Natural killer cell treated with Interleukin-12 subunit alpha and Interleukin-12 subunit beta and Interleukin-15 and Interleukin-18, amount 100 ng/mL, for 72 hours (primary cell): ENCODE measurements at places on chromosomes 6 and 20. TPM values are rescaled to one million over a fixed set of nuclear protein-coding genes. Genes with fewer than 3 reads are reported as not detected.

The SLC44A4 gene
- total RNA-seq: not detected

The ACTL10 gene
- 4.3 TPM for total RNA-seq

The EEF1A2 gene
- total RNA-seq: 3.1 TPM

The MGME1 gene
- 30.3 TPM for total RNA-seq

The HLA-DRB5 gene
- total RNA-seq: 15.9 TPM

The TP53TG5 gene
- total RNA-seq: not detected

The OTOR gene
- total RNA-seq: not detected

The TBPL1 gene
- total RNA-seq: 46.6 TPM

The BTBD3 gene
- total RNA-seq: 4.7 TPM

The SMPDL3A gene
- 3.4 TPM for total RNA-seq

DNA sequence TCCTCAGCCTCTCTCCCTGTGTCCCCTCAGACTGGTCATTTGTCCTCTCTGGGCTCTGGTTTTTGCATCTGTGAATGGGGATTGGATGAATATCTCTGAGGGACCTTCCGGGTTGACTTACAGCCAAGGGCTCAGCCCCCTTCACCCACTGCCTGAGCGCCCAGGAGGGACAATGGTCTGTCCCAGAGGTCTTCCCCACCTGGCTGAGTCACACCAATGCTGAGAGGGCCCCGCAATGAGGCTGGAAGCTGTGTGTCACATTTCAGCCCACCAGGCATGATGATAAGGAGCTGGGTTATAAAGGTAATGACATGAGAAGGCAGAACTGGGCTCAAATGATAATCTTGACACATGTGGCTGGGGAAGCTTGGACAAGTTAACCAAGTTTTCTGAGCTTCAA, 70.5 kb downstream of the TOX2 start:
- peak overlapping the region; percentile 89 for H3K27ac ChIP-seq
- no peak for DNase-seq
- H3K4me1 ChIP-seq: peaks cover 48% of the 10 kb centered on the region
- peaks cover 4% of the 10 kb centered on the region for H3K36me3 ChIP-seq

- H3K36me3 ChIP-seq: no peaks in the 10 kb centered on the region
- DNase-seq: no peak
- no peak overlapping the region for H3K27ac ChIP-seq
- no peak overlapping the region for H3K4me3 ChIP-seq
- H3K4me1 ChIP-seq: peaks cover 24% of the 10 kb centered on the region
- H3K27me3 ChIP-seq: no peaks in the 10 kb centered on the region
These were observed 364.5 kb upstream of the JARID2 start for GRCh38 chr6:14881398-14881797.

DNA sequence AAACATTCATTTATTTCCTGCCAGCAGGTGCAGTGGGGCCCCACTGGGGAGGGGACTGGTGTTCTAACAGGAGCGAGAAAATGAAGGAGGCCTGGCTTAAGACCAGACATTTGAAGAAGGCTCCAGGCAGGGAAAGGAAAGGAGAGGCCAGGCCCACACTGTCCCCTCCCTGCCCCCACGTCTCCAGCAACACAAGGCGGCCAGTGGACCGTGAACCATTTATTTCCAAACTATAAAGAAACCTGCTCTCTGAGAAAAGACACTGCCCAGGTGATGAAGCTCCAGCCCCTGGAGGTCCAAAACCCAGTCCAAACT, 41.4 kb upstream of the CDH22 start:
- H3K4me3 ChIP-seq: no peak overlapping the region
- DNase-seq: no peak
- no peak overlapping the region for H3K27ac ChIP-seq
- H3K27me3 ChIP-seq: no peaks in the 10 kb centered on the region

DNA sequence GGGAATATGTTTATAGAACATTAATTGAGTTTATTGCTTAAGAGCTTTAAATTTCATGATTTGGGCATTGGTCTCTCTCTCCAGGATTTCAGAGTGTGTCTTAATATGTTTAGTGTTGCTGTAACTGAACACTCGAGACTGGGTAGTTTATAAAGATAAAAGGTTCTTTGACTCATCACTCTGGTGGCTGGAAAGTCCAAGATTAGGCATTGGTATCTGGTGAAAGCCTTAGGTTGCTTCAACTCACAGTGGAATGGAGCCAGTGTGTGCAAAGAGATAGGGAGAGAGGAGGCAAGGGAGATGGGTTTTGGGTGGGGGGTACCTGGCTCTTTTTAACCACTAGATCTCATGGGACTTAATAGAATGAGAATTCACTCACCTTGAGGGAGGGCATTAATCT, 35.6 kb upstream of the DTNBP1 start:
- H3K27me3 ChIP-seq: no peaks in the 10 kb centered on the region
- H3K36me3 ChIP-seq: peaks cover 3% of the 10 kb centered on the region
- H3K4me1 ChIP-seq: no peaks in the 10 kb centered on the region
- no peak overlapping the region for H3K27ac ChIP-seq
- DNase-seq: no peak
- H3K4me3 ChIP-seq: no peak overlapping the region

GRCh38 chr20:53872081-53872541, 198.3 kb downstream of the BCAS1 start:
- no peak for DNase-seq
- H3K27me3 ChIP-seq: no peaks in the 10 kb centered on the region
- peaks cover 41% of the 10 kb centered on the region for H3K4me1 ChIP-seq

DNA sequence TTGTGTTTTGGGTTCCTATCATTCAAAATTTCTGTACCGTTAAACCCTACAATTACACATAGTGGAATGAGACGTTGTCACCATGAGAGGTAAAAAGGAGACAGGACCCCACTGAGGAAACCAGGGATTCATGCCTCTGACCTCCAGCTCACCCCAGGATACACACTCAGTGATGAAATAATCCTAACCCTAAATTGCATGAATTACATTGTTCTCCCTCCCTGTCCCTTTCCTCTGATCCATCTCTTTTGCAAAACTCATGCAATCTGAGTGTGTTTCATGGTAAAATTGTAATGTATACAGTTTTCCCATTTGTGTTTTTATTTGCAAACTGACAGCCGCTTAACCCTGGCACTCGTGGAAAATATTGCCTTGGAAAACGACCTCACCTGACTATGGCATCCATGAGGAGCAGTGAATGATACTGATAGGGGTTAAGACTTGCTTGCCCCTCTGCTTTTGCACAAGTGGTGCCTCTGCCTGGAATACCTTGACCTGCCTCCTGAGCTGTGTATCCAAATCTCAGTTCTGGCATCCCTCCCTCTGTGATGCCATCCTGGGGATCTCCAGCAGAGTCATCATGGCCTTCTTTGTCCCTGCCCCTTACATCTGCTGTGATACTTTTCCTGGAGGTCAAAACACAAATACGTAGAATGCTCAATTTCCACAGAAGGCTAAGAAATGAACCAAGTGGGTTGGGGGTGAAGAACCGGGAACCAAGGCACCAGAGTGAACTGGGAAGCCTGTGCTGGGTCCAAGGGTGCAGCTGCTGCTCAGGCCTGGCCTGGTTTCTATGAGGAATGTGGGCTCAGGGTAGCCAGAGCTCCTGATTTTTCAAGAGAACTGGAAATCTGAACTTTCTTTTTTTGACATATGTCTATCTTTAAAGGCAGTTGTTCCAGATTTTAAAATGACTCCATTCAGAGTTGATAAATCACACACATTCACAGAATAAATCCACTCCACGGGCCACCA, 211.6 kb upstream of the ZNF217 start:
- H3K27ac ChIP-seq: no peak overlapping the region
- no peaks in the 10 kb centered on the region for H3K27me3 ChIP-seq
- no peak overlapping the region for H3K4me3 ChIP-seq
- H3K36me3 ChIP-seq: no peaks in the 10 kb centered on the region

- H3K4me3 ChIP-seq: no peak overlapping the region
- peaks cover 13% of the 10 kb centered on the region for H3K27me3 ChIP-seq
- DNase-seq: no peak
- no peaks in the 10 kb centered on the region for H3K4me1 ChIP-seq
These were observed 32.6 kb upstream of the APCDD1L start for GRCh38 chr20:58547623-58548475.

DNA sequence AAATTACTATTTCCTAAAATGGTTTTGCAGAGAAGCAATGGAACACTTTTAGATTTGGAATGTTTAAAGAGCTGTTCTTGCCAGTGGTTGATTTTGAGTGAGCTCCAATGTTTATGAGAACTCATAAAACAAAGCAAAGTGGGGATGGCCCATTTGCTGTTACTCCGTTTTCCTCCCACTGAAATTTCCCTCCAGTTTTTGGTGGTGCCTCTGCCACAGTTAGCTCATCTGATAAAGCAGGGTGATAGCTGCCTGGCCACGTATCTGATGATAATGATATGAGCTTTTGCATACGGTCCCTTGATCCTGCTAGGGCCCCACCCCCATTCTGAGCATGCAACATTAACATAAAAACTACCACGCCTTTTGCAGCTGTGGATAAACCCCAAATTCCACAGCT, 10.4 kb downstream of the CD83 start:
- H3K4me1 ChIP-seq: peaks cover 63% of the 10 kb centered on the region
- no peak overlapping the region for H3K4me3 ChIP-seq
- DNase-seq: no peak
- H3K36me3 ChIP-seq: peaks cover 17% of the 10 kb centered on the region

DNA sequence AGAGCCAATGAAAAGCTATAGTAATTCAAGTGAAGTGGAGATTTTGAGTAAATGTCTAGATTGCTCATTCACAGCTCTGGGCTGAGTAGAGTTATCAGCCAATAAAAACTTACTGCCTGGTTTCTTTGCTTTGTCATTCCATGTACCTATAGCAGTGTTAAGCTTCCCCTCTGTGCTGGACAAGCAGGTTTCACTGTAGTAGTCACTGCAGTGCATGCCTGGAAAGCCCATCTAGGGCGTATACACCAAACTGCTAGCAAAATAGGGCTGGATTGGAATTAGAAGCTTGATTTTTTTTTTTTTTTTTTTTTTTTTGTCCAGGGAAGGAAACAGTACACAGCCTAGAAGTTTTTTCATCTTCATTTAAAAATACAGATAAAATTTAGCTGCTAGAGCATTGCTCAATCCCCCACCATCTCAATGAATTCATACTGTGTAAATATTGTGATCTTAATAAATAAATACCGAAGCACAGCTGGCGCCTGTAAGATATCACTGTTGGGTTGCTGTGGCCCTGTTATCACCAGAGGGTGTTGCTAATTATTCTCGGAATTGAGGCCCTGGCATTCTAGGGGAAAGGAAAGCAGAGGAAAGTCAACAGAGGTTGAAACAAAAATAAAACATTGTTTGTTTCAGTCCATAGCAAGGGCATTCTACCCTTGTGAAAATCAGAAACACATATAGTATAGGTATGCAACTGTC, 968.5 kb upstream of the GJE1 start:
- H3K27ac ChIP-seq: no peak overlapping the region
- DNase-seq: no peak
- H3K4me1 ChIP-seq: no peaks in the 10 kb centered on the region
- H3K36me3 ChIP-seq: no peaks in the 10 kb centered on the region

DNA sequence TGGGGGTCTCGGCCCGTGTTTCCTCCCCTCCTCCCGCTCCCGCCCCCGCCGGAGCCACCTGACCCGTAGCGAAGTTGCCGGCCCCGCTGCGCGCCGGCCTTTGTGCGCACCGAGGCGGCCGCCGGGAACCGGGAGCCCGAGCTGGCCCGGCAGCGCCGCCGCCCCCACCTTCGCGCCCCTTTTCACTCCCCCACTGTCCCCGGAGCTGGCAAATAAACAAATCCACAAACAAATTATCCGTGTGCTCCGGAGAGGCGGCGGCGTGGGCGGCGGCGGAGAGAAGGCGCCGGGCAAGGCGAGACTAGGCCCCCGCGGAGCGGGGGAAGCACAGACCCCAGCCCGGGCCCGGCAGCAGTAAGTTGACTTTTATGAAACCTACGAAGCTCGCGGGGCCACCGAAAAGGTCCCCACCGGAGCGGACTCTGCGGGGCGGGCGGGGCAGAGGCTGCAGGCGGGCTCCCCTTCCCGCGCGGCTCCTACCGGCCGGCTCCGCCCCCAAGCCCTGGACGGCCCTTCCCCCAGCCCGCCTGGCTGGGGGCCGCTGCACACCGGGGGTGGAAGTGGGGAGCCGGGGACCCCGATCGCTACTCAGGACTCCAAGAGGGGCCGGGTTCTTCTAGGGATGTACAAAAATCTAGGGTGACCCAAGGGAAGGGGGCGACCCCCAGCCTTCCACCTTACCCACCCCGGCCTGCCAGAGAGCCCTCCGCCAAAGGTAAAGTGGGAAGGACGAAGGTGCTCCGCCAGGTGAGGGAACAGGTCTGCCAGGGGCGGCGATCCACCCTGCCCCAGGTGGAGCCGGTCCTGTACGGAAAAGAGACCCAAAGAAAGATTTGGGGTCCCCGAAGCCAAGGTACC, 40.7 kb downstream of the YTHDF1 start:
- no peaks in the 10 kb centered on the region for H3K4me1 ChIP-seq
- no peaks in the 10 kb centered on the region for H3K36me3 ChIP-seq
- H3K27me3 ChIP-seq: peaks cover 23% of the 10 kb centered on the region
- no peak overlapping the region for H3K27ac ChIP-seq

- DNase-seq: peak; percentile 28
- no peaks in the 10 kb centered on the region for H3K36me3 ChIP-seq
- no peak overlapping the region for H3K4me3 ChIP-seq
- peaks cover 6% of the 10 kb centered on the region for H3K27me3 ChIP-seq
- peaks cover 18% of the 10 kb centered on the region for H3K4me1 ChIP-seq
- no peak overlapping the region for H3K27ac ChIP-seq
These were observed 164.5 kb upstream of the CST7 start for GRCh38 chr20:24784607-24785006.

- H3K27me3 ChIP-seq: no peaks in the 10 kb centered on the region
- no peaks in the 10 kb centered on the region for H3K4me1 ChIP-seq
- peaks cover 18% of the 10 kb centered on the region for H3K36me3 ChIP-seq
- DNase-seq: no peak
These were observed 24.8 kb downstream of the TMX4 start for GRCh38 chr20:7994809-7995208.

- H3K27me3 ChIP-seq: no peaks in the 10 kb centered on the region
- no peaks in the 10 kb centered on the region for H3K36me3 ChIP-seq
- DNase-seq: no peak
- H3K4me1 ChIP-seq: peaks cover 10% of the 10 kb centered on the region
- H3K4me3 ChIP-seq: no peak overlapping the region
- no peak overlapping the region for H3K27ac ChIP-seq
These were observed 36.9 kb upstream of the ID1 start for GRCh38 chr20:31568041-31568731.
